ENCODE measurements at places on chromosomes 6 and 20.

DNA sequence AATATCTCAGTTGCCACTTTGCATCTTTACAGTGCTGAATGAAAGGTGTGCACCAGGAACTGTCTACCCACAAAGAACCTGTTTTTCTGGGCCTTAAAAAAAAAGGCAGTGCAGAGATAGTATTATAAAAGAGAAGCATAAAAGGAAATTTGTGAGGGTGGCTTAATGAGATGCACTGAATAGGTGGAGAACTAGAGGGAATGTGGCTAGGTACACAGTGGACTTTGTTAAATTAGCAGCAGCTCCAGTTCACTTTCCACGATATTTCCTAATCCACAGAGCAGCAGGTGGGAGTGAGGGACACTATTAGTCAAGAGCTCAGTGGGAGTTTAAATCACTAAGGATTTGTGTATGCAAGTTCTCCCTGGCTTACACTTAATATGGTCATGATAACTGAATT, 38.8 kb downstream of the MAP7 start:
- DNase-seq = no peak

DNA sequence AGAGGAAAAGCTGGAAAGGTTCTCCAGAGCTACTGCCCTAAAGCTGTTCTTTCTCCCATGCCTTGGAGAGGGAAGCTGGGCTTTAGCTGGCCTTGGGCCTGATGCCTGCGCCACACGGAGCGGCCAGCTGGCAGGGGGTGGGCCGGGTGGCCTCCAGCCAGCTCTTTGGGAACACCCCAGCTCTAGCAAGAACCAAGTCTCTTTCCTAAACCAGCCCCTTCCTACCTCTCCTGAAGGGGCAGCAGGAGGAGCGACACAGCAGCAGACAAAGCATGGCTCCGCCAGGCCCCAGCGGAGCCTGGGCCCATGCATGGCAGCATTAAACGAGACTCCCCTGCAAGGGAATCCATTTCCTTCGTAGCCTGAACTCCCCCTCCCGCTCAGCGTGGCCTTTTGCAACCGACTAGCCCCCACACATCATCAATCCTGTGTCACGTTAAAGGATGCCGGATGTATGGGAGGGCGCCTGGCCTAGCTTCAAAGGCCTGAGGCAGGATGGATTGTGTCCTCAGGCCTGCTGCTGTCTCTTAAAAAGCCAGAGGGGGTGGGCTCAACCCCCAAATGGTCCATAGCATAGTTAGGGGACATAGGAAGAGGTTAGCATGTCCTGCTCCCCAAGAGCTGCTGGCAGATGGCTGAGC, 14.0 kb downstream of the MRPS18A start:
- DNase-seq = no peak

DNA sequence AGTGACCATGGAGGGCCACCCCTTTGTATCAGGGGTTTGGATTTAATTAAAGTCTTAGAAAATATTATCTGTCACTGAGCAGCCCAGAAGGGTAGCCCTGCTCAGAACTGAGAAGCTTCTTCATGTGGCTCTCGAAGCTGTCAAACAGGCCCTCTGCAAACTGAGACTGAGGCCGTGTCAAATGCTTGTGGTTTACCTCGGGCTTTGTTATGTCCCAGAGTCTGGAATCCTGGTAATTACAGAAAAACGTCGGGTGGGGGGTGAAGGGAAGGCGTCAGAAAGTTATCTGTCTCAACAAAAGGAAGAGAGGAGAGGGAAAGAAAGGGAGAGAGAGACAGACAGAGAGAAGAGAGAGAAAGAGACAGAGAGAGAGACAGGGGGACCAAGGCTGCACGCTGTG, 200.8 kb downstream of the BMP7 start:
- DNase-seq = no peak

GRCh38 chr6:110325197-110325596, 33.0 kb downstream of the METTL24 start:
- peak; percentile 43 for DNase-seq

- DNase-seq = no peak
Observed at GRCh38 chr6:35128042-35128441, 13.1 kb downstream of the TCP11 start.

- no peak for DNase-seq
Observed at GRCh38 chr20:46286977-46287376, 21.3 kb downstream of the CDH22 start.

GRCh38 chr6:136921936-136922684, at the start of gene SLC35D3:
SLC35D3 (plus strand) TSS chr6:136922301; CDS start chr6:136922429, 128 bp downstream.
- DNase-seq = peak; percentile 46

- DNase-seq = no peak
Observed at GRCh38 chr6:142993977-142994376, 49.0 kb upstream of the HIVEP2 start.

DNA sequence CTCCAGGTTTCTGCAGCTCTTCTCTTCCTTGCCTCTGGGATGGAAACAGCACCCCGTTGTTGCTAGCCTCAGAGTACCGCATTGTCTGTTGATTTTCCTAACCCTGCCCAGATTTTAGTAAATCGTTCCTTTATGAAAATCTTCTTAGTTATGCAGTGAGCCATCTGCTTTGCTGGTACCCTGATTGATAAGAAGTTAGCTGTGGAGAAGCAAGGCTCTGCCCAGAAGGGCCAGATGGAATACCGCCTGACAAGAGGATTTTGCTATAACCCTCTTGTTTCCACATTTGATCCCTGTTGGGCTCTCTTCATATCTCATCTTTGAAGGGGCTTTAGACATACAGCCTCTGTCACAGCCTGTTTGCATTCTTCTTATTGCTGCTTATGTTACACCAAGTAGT, 229.0 kb downstream of the CDKAL1 start:
- DNase-seq = no peak

GRCh38 chr6:43060034-43060754, 763 bp downstream of the KLC4 start:
- DNase-seq = peak; percentile 42

DNA sequence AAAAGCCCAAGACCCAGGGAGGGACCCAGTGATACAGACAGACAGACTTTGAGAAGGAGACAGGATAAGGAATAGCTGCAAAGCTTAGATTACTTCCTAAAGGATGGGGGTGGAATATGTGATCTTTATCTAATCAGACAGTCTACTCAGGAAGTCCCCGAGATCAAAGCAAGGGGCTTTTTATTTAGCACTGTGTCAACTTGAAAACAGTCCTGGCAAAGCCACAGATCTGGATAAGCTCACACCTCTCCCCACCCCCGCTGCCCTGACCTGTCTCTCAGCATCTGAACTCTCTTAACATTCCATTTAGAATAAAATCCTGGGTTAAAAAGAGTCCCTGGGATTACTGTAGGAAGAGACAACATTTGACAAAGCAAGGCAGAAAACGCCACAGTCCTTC, 101.5 kb downstream of the ISM1 start:
- DNase-seq = no peak

DNA sequence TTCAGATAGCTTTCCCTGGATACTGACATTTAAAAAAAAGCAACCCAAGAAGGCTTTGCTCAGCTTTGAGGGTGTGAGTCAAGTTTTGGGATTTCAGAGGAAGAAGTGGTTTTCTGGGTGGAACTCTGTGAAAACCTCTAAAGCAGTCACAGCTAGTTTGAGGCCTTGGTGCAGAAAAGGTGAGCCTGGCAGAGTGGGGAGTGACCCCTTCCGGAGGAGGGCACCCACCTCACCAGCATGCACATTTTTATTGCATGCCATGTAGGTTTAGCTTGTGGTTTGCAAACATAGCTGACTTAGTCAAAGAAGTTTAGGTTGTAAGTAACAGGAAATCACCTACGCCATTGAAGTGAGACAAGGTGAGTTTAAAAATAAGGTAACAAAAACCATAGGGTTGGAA, 146.8 kb upstream of the PMEPA1 start:
- DNase-seq = no peak

DNA sequence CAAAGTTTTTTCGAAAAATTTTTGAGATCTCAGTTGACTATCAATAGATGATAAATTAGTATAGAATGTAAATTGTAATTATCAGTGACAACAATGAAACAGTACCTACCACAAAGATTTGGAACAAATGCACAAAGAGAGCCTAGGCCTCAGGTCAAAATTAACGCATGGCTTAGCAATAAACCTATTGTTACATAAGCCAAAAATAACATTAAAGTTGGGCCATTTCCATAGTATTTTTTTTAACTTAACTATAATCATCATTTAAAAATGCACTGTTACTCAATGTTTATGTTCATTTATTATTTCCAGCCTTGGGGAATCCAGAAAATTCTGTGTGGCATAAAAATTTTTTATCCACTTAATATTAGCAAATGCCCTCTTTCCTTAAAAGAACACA, 117.0 kb downstream of the EPB41L2 start:
- peak; percentile 36 for DNase-seq

- no peak for DNase-seq
Observed at GRCh38 chr20:62624719-62625453, 17.4 kb upstream of the SLCO4A1 start.

DNA sequence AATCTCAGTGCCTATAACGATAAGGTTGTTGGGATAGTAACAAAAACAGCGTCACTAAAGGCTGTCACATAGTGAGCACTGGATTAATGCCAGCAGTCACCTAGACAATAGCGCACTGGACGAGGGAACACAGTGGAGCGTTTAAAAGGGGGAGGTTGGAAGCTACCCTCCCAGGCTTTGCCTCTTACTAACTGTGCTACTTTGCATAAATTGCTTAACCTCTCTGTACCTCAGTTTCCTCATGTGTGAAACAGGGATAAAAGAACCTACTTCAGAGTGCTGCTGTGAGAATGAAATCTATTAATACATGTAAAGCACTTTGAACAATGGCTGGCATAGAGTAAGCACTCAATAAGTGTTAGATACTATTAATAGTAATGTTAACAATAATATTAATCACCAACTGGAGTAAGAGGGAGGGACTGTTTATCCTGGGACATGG, 10.5 kb downstream of the BCL2L1 start:
- DNase-seq = no peak

- peak; percentile 63 for DNase-seq
Observed at GRCh38 chr6:158737710-158738615, 81.2 kb downstream of the EZR start.

- no peak for DNase-seq
Observed at GRCh38 chr6:165497472-165497871, 165.6 kb downstream of the PDE10A start.

DNA sequence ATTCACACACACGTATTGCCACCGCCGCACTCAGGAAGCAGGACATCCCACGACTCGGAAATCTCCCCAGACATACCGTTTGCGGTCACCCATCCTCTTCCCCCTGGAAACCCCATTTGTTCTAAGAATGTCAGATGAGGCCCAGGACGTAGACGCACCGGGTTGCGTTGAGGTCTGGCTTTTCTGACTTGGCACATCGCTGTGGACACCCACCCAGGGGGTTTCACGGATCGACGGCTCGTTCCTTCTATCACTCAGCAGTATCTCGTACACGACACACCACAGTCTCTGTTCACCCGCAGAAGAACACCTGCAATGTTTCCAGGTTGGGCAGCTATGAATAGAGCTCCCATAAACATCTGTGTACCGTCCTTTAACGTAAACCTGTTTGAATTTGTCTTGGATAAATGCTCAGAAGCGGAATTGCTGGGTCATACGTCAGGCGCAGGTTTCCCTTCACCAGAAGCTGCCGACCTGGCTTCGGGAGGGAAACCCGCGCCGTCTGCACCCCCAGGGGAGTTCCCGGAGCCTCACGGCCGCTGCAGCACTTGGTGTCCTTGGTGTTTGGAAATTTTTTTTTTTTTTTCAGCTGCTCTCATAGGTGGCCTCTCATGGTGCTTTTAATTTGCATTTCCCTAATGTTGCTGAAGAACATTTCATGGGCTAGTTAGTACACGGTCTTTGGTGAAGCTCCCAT, 9.3 kb upstream of the EEF1A2 start:
- DNase-seq = no peak

- DNase-seq = no peak
Observed at GRCh38 chr6:108227290-108227689, 33.5 kb downstream of the SNX3 start.

DNA sequence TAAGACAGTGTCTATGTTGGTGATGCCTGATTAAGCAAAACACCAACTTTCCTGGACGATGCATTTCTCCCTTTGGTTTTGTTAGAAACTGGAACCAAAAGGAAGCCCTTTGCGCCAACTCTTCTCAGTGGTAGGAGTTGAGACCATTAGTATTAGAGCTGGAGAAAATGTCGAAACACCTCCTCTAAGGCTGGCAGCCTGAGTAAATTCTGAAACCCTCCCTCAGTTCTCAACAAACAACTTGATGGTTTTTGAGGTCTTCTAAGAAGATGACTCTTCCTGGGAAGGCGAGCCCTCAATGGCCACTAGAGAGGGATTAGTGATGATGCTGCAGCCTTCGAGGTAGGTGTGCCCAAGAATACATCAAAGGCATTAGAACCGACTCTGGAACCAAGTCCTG, 78.4 kb upstream of the CCN6 start:
- DNase-seq = no peak

DNA sequence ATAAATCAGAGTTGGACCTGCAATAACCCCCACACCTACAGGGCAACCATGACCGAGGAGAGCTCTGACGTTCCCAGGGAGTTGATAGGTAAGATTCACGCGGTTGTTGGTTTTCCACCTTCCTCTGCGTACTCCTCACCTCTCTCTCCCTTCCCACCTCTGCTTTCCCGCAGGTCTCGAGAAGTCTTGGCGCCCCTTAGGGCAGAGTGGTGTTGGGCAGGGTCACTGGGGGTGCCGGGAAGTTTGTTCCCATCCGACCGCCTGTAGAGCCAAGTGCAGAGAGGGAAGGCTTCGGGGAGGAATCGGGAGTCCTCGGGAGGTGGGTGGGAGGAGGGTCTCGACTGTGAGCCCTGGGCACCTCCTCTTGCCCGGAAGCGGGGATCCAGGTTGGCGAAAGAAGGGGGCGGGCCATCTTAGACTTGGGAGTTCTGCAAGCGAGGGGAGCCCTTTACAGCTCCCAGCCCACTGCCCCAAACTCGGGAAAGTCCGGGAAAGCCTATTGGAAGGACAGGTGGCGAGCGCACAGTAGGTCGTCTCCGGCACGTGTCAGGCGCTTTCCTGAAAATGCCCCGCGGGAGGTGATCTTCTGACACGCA, 672 bp downstream of the CARMIL1 start:
- peak; percentile 23 for DNase-seq

DNA sequence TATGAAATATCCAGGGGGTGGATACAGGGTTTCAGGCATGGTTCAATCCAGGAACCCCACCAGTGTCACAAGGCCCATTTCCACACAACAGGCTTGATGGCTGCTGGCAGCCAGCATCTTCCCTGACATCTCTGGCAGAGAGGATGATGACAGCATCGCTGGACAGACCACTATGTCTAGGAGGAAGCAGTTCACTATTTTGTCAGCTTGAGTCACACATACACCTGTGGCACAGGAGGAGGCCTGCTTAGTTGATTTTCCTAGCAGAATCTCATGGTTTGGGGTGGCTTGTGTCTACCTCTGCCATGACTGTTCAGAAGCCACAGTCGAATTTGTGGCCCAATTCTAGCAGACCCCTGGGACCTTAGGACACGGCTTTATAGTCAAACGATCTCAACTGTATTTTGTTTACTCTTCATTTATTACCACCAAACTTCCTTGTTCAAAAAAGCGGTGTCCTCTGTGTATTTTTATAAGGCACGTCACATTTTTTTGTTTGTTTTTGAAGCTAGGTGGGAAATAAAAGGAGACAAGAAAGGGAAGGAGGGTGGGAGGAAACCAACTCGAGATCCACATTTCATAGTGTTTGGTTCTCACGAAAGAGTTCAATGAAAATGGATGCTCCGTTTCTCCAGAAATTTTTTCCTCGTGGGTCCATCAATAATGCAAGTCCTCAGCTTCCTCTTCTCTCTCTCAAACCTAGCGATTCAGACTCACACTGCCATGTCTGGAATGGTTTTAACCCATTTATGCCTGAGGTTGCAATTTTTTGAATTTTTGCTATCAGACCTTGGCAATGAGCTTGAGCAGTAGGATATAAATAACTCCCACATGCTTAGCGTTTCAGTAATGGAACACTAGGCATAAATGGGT, 94.4 kb downstream of the TOX2 start:
- no peak for DNase-seq

GRCh38 chr20:62860924-62861691, 514 bp downstream of the TCFL5 start:
- peak; percentile 64 for DNase-seq
